Gastrocnemius medialis (tissue), 4 donors: ENCODE measurements at places on chromosomes 2 and 18.

DNA sequence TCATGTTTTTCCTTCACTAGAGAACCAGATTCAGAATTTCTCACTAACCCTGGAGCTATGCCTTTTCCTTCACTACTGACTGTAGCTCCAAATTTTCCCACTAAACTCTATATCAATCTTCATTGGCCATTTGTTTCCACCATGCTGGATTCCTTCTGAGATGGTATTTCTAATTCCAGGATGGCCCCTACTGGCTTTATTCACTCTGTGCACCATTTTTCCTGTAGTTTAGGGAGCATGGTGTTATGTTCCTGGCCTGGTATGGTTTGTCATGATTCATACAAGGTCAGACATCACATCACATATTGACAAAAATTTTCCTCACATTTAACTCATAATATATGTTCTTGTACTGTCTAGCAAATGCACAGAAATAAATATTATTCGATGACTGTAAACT, 229.2 kb upstream of the TFPI start:
- no peak for DNase-seq

- no peak for DNase-seq
These were observed 8.5 kb downstream of the OTX1 start for GRCh38 chr2:63058921-63059792.

DNA sequence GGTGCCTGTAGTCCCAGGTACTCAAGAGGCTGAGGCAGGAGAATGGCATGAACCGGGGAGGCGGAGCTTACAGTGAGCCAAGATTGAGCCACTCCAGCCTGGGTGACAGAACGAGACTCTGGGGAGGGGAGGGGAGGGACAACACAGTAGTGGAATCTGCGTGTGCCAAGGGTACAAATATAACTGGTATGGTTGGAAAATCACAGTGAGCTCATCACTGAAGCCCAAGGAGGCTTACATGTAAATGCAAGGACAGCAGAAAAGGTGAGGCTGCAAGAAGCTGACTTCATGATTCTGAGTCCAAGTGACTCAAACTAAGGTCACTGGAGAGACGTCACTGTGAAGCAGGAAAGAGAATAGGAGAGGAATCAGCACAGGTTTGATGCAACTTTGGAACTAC, 9.2 kb downstream of the SEPTIN10 start:
- DNase-seq = no peak

- DNase-seq = no peak
These were observed 97.2 kb downstream of the SOS1 start for GRCh38 chr2:39023649-39024048.

GRCh38 chr18:10896851-10897250, 252.5 kb downstream of the PIEZO2 start:
- DNase-seq = no peak
